Stimulated activated CD8-positive, alpha-beta memory T cell treated with anti-CD3 and anti-CD28 coated beads, Interleukin-7, amount 100 ng/mL, for 24 hours (primary cell): ENCODE measurements at places on chromosomes 6 and 20.

- DNase-seq: no peak
Observed at GRCh38 chr6:84042603-84043002, 9.0 kb downstream of the MRAP2 start.

GRCh38 chr6:156601152-156602065 is 175.8 kb upstream of the ARID1B start:
- DNase-seq: no peak

- DNase-seq: no peak
Observed at GRCh38 chr6:154993026-154993425, 2.1 kb upstream of the TIAM2 start.

- DNase-seq: no peak
Observed at GRCh38 chr6:105372849-105373182, 30.1 kb downstream of the PREP start.

DNA sequence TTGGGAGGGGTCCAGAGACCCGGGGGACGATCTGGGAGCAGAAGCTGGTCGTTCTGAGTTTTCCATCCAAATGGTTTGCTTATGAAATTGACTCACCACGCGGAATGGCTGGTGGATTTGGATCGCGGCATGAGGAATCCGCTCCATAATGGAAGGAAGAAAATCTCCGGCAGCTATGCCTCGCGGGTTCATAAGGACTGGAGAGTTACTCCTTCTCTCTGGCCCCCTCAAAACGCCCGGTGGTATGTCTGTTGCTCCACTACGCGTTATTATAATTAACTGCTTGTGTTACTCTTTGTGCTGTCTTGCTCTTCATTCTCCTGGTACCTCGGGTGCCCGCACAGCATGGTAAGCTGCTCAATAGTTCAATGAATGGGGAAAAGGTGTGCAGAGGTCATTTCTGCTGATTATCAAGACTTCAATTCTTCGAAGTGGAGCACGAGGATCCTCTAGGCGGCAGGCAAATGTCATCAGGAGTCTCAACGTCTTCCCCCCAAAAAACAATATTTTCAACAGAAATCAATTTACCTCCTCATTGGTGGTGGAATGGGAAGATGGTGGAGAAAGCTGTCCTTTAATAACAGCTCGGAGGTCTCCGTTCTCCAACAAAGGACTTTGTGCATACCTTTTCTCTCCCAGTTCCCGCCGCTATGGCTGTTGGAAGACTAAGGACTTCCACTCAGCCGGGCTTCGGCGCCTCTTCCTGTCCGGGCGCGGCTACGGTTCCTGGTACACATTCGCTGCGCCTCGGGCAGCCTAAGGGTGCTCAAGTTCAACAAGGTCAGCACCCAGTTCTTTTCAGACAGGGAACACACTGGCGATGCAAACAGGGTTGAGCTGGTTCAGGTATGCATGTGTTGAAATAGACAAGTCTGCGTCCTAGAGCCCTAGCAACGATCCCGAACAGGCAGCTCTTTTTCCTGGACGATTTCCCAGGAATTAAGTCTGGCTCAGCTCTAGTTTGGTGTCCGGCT is 9.2 kb upstream of the PRSS16 start:
- no peak for DNase-seq

- DNase-seq: no peak
Observed at GRCh38 chr6:39342692-39343395, 20.3 kb upstream of the KCNK16 start.

DNA sequence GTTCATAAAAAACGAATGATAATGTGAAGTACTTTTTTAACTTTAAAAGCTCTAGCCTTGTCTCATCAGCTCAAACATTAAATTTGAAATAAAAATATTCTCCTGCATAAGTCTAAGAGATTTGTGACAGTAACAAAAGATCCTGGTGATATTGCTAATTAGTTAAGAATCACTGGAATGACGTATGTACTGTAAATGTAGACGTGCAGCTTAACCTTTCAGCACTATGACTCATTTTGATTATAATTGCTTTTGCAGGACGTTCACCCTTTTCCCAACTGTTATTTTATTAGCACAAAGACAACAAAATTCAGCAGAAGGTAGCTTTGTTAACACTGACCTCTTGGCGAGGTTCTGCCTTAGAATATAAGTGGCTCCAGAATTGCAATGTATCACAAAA is 68.6 kb downstream of the TENT5A start:
- DNase-seq: no peak

DNA sequence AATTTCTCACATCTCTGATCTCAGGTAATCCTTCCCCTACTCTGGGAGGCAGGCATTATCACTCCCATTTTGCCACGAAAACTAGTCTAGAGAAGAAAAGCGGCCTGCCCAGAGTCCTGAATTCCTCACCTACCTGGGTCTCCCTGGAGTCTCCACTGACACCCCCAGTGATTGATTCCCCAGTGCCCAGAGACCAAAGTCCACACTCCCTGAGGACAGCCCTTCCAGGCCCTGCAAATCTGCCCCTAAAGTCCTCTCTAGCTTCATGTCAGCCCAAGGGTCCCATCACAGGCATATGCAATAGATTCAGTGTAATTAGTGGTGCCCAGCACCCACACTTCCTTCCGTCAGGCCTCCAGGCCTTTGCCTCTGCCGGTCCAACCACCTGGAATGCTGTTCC is 47.2 kb downstream of the MAFB start:
- no peak for DNase-seq

DNA sequence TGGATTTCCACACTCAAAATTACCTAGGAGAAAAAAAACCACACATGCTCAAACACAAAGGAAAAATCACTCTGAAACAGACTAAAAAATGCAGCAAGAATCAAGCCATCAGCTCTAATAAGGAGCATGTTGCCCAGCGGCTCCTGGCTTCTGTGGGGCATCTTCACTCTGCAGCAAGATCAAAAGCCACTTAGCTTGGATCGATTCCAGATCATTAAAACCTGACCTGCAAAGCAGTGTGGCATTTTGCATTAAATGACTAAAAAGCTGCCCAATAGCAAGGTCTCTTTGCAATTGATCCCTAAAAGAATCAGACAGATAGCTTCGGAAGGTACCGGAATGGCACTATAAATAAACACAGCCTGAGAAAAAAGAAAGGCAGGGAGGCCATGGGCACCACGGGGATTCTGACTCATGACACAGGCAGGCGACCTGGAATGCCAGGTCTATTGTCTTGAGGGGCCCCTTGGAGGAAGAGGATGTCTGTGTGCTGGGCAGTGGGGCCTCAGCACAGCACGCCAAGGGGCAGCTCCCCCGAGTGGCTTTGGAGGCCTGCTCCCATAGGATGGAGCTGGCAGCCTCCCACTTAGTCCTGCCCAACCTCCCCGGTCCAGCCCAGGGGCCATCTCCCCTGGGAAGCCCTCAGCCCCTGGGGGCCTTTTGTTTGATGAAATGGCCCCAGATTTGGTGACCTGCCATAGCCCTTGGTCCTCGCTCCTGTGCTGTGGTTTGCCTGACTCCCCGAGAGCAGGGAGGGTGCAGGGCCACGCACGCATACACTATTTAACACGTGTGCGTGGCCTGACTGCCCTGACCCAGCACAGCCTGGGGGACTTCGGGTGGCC is 7.6 kb downstream of the LEMD2 start:
- no peak for DNase-seq

- DNase-seq: no peak
Observed at GRCh38 chr20:36573798-36574365, 485 bp downstream of the TGIF2 start.

DNA sequence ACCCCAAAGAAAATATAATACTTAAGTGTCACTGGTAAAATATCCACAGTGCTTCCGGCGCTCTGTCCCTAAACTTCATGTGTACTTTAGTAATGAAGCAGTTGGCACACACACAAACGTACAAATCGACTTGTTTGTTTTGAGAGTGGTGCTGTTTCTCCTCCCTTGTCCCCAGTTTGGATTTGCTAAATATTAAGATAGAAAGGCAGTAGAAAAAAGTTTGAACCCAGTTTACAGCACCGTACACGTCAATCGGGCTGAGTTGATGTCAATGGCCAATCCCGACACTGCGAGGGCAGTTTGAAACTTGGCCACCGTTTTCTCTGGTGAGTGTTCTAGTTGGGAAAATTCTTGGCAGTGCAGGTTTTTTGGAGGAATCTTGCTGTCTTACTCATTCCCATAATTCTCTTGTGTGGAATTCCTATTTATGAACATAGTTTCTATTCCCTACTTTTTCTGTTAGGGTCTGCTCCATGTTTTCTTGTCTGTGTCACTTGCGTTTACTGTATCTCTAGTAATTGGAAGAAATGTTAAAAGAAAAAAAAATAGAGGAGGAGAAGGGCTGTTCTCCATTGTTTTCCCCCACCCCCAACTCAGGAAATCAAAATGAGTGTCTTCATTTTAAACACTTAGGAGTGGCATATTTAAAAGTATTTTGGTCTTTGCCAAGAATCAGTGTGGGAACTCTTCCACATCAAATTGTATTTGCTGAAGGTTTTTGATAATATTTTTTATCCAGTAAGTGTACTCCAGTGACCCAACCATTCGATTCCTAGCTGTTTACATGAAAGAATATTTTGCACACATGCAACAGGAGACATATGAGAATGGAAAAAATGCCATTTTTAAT is 72.3 kb downstream of the OR2B2 start:
- DNase-seq: no peak

DNA sequence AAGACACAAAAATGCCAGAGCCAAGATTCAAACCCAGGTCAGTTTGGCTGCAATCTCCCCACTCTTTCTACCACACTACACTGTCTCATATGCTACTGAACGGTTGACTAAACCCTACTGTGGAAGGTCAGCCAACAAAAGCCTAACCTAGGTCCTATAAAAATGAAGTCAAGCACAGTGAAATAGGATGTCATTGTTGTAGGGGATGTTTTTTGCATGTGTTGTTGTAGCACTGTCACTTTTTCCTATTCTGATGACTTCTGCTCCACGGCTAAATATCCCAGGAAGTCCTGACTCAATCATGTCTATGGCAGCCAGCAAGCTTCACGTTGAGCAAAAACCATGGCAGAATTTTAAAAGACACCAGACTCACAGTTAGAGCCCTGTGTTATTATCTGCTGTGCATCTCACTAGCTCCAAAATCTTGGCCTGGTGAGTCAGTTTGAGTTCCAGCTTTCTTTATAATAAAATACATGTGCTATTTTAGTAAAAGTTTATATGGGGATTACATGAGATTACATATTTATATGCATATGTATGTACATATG is 322.1 kb upstream of the NT5E start:
- DNase-seq: no peak

DNA sequence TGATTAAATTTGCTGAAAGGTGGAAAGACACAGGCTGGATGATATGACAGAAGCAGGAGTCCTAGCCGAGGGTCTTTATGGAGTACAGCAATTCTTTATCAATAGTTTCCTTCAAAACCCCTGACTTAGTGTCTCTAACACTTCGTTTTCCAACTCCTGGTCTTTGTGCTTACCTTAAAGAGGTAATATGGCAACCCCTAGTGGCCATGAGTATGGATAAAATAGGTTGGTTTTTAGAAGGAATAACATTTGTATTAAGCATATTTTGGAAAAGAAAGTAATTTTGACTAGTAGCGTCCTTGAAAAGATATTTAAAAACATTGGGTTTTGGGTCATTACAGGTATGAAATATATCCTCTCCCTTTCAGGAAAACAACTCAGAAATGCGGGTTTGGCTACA is 51.9 kb downstream of the VGLL2 start:
- no peak for DNase-seq

- DNase-seq: no peak
Observed at GRCh38 chr20:57928181-57928967, 218.6 kb upstream of the PMEPA1 start.

- no peak for DNase-seq
Observed at GRCh38 chr6:80348263-80348662, 241.8 kb downstream of the BCKDHB start.

DNA sequence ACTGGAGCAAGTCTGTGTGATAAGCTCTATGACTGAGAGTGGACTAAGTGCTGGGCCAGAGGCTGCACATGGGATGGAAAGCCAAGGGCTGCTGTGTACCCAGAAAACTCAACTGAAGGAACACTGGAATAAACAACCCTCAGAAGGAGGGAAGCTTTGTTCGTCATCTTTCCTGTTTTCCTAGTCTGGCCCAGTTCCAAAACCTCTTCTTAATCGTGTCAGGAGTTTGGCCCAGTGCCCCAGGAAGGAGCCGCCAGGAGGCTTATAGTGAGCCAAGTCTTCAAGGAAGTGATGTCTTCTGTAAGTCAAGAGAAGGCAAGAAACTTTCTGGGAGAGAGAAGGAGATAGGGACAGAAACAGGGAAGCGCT is 23.3 kb upstream of the TOP1 start:
- no peak for DNase-seq

DNA sequence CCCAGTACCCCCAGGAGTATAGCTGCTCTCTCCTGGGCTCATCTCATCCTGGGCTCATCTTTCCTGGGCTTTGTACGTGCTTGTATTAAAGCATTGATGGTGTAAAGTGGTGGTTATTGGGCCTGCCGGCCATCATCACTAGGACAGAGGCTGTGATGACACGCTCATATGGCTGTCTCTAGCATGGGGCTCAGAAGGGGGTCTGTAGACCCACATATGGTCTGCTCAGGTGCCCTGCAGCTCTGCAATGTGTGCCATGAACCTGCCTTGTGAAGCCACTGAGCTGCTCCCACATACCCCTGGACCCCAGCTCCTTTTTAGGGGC is 143.4 kb downstream of the CDC5L start:
- no peak for DNase-seq

- no peak for DNase-seq
Observed at GRCh38 chr6:158869826-158870648, 50.9 kb upstream of the EZR start.

- no peak for DNase-seq
Observed at GRCh38 chr6:3831761-3832530, 17.2 kb upstream of the FAM50B start.

DNA sequence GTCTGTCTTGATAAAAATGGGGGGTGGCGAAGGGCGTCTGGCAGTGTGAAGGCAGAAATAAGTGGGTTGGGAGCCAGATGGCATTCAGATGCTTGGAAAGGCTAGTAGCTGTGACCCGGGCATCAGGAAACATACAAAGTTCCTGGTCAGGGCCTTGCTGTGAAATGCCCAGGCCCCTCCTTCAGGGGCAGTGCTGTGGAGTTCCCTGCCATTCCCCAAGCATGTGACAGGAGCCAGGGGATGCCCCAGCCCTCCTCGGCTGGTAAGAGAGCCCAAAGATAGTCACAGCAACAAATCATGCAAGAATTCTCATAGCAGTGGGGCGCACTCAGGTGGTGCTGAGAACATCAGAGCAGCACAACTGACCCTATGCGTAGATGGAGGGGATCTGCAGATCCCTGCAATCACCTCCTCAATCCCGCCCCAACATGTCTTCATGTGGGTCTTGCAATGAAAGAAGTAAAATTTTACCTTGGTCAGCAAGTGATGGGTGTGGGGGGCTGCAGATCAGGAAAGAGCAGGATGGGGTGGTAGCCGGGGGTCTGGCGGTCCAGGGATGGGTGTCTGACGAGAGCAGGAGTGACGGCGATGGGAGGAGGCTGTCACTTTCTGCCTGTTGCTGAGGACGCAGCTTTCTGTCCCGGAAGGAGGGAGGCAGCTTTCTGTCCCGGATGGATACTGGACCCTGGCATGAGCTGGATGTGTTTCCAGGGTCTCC is 39.5 kb downstream of the SLC22A1 start:
- DNase-seq: no peak

GRCh38 chr6:4270776-4271175 is 135.4 kb upstream of the ECI2 start:
- no peak for DNase-seq

GRCh38 chr6:161407581-161407980 is 133.7 kb upstream of the AGPAT4 start:
- no peak for DNase-seq
